ENCODE measurements at places on chromosomes 3 and 15. TPM values are rescaled to one million over a fixed set of nuclear protein-coding genes. Genes with fewer than 3 reads are reported as not detected.

Gene NECTIN3
- 18.8 TPM for total RNA-seq

Gene APBA2
- total RNA-seq, result 0.31 TPM

DNA sequence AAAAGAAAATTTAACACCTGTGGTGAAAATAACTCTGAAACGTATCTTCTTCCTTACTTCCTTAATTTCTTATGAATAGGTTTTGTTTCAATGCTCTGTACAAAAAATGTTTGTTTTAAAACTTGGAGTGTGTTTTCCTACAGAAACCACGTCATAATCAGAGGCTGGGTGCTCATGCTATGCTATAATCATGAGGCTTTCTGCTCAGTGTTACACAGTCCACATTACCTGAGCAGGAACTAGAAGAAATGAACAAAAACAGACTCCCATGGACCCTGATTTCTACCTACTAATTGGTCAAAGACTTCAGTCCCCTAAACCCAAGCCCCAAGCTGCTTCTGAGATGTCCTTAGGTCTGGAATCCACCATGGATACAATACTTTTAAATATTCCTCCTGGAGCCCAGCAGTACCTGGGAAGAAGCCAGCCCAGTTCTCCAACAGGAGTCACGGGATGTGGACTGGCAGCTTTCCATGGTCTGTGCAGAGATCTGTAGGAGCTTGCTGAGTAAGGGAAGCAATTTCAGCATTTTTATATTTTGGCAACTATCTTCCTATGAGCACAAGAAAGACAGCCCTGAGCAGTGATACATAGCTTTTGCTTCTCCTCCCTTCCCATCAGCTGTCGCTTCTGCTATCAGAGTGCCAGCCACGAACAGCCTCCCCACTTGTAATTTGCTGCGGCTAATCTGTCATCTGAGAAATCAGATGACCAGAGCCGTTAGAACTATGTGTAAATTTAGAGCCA is 65.6 kb downstream of the WDR72 start:
- no peaks in the 10 kb centered on the region for H3K4me1 ChIP-seq
- no peak for DNase-seq
- H3K27ac ChIP-seq, result no peak overlapping the region
- no peak overlapping the region for H3K4me3 ChIP-seq
- H3K27me3 ChIP-seq, result no peaks in the 10 kb centered on the region

- no peaks in the 10 kb centered on the region for H3K4me1 ChIP-seq
- no peaks in the 10 kb centered on the region for H3K36me3 ChIP-seq
- no peak overlapping the region for H3K4me3 ChIP-seq
- DNase-seq, result no peak
These were observed 635.1 kb upstream of the AGTR1 start for GRCh38 chr3:148062590-148062989.

DNA sequence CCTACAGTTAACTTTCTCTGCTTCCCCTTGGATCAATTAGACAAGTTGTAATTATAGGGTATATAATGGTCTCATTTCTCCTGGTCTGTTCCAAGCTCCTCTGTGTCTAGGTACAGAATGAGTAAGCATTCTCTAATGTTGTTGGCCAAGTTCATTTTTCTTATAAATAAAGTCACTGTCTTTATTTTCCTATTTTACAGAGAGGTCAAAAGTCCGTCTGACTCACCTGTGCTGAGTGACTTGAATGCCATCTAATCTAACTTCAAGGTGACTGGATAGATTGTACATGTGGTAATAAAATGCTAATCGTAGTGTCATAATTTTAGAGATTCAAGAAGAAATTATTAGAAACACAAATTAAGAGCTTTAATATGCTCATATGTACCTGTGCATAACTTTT is 500.2 kb downstream of the PDCD6IP start:
- H3K4me1 ChIP-seq, result no peaks in the 10 kb centered on the region
- DNase-seq, result no peak
- no peaks in the 10 kb centered on the region for H3K27me3 ChIP-seq
- no peak overlapping the region for H3K27ac ChIP-seq
- no peaks in the 10 kb centered on the region for H3K36me3 ChIP-seq

GRCh38 chr15:42392309-42393024 is 33.2 kb downstream of the CAPN3 start:
- DNase-seq, result no peak
- no peaks in the 10 kb centered on the region for H3K4me1 ChIP-seq
- H3K27ac ChIP-seq, result no peak overlapping the region

DNA sequence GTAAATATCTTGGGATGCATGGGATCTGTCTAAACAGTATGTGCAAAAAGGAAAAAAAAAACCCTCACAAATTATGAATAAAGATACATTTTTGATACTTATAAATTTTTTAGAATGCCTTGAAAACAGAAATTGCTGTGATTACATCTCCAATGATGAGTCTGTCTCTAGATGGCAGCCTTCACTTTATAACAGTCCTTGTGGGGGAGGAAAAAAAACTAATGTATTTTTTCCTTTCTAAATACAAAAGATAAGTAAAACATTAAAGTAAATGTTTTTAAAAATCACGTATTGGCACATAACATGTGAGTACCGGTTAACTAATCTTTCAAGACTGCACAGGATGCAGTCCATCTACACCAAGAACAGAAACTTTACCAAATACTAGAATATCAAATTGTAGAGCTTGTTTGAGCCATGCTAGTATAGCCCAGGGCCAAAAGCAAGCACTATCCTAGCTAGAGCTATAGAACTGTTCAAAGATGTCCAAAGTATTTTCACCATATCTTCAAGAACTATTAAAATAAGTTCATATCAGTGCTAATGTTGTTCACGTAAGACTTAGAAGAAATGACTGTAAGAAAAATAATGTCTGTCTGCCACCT is 206.4 kb downstream of the STAG1 start:
- H3K4me1 ChIP-seq, result no peaks in the 10 kb centered on the region
- H3K27ac ChIP-seq, result no peak overlapping the region
- H3K27me3 ChIP-seq, result no peaks in the 10 kb centered on the region
- H3K36me3 ChIP-seq, result no peaks in the 10 kb centered on the region

DNA sequence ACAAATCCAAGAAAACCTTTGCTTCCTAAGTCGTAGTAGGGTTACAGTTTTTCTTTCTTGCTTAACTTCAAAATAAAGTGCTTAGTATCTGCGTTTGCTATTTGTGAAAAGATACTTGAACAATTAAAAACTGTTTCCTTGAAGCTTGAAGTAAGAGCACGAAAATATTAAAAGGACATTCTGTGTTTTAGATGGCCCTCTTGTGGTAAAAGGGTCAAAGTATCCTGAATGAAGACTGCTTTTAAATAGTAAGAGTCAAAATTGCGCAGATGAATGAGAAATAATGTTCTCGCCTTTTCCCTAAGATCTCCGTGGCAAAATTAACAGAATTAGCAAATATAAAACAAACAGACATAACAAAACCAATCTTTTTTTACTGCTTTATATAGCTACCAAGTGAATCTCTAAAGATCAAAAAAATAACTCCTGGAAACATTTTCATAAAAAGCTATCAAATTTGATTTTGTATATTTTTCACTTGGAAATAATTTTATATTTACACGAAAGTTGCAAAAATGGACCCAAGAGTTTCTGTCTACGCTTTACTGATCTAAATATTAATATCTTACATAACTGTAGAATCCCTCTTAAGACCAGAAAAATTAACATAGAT is 175.4 kb downstream of the MBNL1 start:
- peak; percentile 65 for DNase-seq
- H3K36me3 ChIP-seq, result peaks cover 17% of the 10 kb centered on the region
- H3K4me1 ChIP-seq, result peaks cover 8% of the 10 kb centered on the region
- H3K27ac ChIP-seq, result no peak overlapping the region

Gene MGLL
- total RNA-seq, result 2.1 TPM

Gene USP50
- total RNA-seq, result not detected

DNA sequence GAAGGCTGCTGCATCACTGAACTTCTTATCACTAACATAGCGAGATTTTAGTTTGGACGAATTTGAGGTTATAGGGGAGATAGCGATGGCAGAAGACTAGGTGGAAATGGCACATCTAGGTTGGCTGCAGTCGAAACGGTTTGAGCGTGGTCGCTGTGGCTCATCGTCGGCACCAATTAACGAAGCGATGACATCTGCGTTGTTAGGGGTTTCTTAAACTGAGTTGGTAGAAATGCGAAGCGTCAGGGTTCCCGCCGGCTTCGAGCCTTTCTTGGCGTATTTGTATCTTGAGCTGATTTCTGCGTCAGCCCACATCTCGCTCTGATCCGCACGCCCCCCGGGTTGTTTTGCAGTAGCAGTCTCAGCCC is 319 bp downstream of the LNP1 start:
- H3K27me3 ChIP-seq, result no peaks in the 10 kb centered on the region
- no peaks in the 10 kb centered on the region for H3K36me3 ChIP-seq
- peak overlapping the region; percentile 98 for H3K27ac ChIP-seq
- H3K4me3 ChIP-seq, result peak overlapping the region; percentile 87
- no peak for DNase-seq

Gene IL20RB
- 1.7 TPM for total RNA-seq
